Naive thymus-derived CD4-positive, alpha-beta T cell (primary cell): ENCODE measurements at places on chromosomes 1 and 21. TPM values are rescaled to one million over a fixed set of nuclear protein-coding genes. Genes with fewer than 3 reads are reported as not detected.

Gene PDZK1IP1
- polyA plus RNA-seq: not detected

Gene DMBX1
- polyA plus RNA-seq: not detected

Gene RNU1-4
- not detected for polyA plus RNA-seq

Gene FAM3B
- not detected for polyA plus RNA-seq

- DNase-seq: no peak
Measured at GRCh38 chr1:205843036-205843859, 6.7 kb downstream of the PM20D1 start.

Gene HPCAL4
- 9.4 TPM for polyA plus RNA-seq

DNA sequence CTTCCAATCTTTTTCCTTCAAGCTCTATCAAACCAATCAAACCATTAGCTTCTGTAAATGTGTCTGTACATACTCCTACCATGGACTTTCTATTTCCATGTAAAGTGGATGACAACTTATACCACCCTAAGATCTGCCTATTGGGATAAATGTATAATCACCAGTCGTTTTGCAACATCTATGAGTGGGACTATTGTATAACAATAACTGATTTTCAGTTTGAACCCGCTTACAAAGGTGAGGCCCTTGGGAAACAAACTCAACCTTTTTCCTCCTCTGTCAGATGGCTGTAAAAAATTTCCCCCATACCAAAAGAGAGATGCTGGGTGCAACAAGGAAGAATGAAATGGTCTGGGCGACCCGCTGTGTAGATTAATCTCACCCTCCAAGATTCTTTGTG lies 399.1 kb upstream of the ADAMTS5 start:
- DNase-seq: no peak

- no peak for DNase-seq
Measured at GRCh38 chr1:219293410-219293809, 119.7 kb downstream of the LYPLAL1 start.
